Esophagus squamous epithelium (tissue), 5 donors: ENCODE measurements at places on chromosomes 5 and 9. TPM values are rescaled to one million over a fixed set of nuclear protein-coding genes. Genes with fewer than 3 reads are reported as not detected.

Gene GLRA1
- total RNA-seq, result not detected

GRCh38 chr5:12022444-12022843 is 118.2 kb upstream of the CTNND2 start:
- no peak for DNase-seq

DNA sequence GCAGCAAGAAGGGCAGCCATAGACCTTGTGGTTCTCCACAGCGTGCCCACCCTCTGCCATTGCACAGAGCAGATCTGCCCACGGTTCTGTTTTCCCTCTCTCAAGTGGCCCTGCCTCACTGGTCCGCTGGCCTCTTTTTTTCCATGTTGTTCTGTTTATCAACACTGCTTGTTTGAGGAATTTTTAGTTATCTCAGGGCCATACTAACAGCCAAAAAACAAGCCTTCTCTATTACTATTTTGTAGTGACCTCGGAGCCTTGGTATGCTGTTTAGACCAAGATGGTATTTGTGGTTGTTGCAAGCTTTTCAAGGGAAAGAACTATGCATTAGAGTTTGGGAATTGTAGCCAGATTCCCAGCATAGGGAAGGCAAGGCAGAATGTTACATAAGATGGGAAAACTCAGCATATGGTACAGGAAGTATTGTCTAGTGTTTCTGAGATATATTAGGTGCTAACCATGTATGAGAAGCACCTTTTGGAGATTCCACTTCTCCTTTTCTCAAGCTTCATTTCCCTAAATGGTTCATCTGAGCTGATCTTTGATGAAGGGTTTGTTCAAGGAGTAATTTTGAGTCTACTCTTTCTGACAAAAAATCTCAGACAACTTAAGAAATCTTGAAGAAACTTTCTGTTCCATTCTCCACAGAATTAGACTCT is 54.3 kb downstream of the NUP214 start:
- no peak for DNase-seq

DNA sequence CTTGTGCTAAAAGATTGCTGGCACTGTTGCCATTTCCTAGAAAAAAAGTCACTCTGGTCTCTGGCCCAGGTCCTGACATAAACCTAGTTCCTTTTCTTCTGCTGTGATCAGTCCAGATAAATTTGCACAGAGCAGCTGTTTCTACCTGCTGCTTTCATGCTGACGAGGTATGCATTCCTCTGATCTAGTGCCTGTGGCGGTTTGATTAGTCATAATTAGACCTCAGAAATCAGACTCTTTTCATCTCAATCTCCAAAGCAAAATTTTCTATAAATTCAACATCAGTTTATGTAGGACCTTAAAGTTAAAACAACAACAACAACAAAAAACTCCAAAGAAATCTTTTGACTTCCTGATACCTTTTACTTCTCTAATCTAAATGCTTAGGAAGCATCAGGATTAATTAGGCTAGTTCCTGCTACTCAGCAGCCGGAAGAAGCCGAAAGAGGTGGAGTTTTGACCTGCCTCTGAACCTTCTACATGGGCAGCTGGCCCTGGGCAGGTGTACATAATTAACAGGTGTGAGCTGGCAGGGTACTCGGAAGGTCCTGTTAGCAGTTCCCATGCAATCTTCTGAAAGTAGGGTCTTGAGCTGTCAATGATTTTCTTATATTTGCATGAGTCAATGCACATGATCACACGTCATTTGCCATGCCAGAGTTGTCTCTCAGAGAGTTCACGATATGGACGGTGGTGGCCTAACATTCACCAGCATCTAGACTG is 83.3 kb upstream of the CCDC112 start:
- no peak for DNase-seq

GRCh38 chr9:15711531-15711930 is 158.7 kb downstream of the CCDC171 start:
- no peak for DNase-seq

- no peak for DNase-seq
These were observed 377.8 kb downstream of the KIAA0825 start for GRCh38 chr5:94240596-94240992.

GRCh38 chr9:4538621-4539020 is 48.4 kb downstream of the SLC1A1 start:
- no peak for DNase-seq

DNA sequence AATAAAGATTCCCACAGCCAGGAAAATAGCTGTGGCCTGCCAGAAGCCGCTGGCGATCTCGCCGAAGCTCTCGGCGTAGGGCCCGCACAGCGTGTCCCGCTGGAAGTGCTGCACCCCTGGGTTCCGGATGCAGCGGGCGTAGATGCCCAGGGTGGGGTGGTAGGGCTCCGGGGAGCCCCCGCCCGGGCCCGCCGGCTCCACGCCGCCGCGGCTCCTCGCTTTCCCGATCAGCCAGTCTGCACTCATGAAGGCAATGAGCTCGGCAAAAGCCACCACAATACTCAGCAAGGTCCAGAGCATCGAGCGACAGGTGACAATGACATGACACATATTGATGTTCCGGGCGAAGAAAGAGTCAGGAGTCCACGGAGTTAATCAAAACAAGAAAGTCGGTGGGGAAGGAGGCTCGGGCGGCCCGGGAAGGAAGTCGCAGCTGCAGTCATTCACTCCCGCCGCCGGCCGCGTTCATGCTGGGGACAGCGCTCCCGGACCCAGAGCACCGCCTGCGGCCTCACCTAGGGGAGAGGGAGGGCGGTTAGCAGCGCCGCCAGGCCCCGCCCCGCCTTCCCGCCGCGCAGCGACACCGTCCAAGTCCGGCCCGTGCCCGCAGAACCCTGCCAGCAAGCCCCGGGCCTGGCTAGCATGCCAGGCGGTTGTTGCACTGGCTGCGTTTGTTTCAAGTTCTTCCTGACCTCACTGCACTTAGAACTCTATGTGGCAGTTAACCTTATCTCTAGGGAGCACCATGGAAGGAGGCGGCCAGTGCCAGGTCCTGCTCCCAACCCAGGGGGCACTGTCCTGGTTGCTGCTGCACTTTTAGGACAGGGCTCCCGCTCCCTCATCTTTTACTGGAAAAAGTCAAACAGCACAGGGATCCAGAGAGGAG is 138.4 kb downstream of the LHFPL2 start:
- no peak for DNase-seq
